ENCODE measurements at places on chromosomes 5 and 9.

DNA sequence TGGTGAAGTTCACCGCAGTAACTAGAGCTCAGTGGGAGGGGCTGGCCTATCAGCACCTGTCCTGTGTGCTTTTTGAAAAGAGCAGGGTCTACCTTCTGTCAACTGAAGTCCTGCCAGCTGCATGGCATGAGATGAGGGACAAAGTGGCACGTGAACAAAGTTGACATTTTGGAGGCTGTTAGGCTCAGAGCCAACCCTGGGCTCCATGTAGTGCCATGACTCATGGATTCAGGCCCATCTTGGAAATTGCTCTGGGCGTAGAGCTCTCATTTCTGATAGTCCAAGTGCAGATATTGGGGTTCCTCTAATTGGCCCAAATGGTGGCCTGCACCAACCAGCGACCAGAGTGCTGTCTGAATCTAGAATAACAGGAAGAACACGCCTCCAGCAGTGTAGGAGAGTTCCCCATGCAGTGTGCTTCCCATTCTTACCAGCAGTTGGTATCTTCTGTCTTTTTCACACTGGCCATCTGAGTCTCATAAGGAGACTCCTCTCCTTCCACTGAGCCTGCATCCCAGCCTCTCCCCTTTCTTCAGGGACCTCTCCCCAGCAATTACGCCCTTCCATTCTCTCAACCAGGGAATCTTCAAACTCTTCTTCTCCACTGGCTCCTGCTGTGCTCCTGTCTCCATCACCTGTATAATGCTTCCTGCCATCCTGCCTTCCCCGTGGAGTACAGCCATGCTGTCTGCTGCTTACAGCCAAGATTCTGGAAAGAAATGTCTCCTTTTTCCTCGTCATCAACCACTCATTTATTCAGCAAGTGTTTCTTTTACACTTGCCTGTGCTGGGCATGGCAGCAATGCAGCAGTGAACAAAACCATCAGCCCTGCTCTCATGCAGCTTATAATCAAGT lies 30.4 kb downstream of the IRF1 start:
- DNase-seq, result no peak

GRCh38 chr5:55438998-55439397 lies 95.8 kb downstream of the PLPP1 start:
- no peak for DNase-seq

- DNase-seq, result no peak
Observed at GRCh38 chr9:2180704-2181103, 165.6 kb downstream of the SMARCA2 start.

- no peak for DNase-seq
Observed at GRCh38 chr5:28421141-28421540, 1382.8 kb upstream of the CDH9 start.

All from CD4-positive, alpha-beta T cell treated with Interleukin-15 for 4 hours (primary cell).